ENCODE measurements at places on chromosomes 7 and 10.
A peak's percentile ranks its signal among the peaks of the same experiment; 100 is the strongest.

- DNase-seq = peak; percentile 50
Measured at GRCh38 chr10:784403-785088, 95.1 kb upstream of the DIP2C start.

GRCh38 chr7:22204312-22204711, 152.6 kb downstream of the RAPGEF5 start:
- no peak for DNase-seq

GRCh38 chr10:100566561-100566960, 30.8 kb downstream of the HIF1AN start:
- DNase-seq = no peak

GRCh38 chr7:50774319-50774718, 8.4 kb downstream of the GRB10 start:
- DNase-seq = peak; percentile 62

DNA sequence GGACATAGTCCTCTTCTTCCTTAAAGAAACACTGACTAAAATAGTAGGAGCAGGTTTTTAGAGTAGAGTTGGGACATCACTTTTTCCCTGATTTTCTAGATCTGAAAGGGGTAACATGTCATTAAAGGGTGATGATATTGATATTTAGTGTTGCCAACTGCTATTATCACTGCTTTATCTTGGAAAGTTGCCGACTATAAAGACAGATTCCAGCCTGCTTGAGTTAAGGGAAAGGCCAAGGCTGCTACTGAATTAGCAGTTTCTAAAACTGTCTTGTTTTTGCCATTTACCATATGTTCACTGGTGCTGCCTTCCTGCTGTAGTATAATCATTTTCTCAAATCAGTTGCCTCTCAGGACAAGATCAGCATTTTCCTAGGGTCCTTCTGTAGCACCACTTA, 29.7 kb downstream of the AP3M1 start:
- no peak for DNase-seq

DNA sequence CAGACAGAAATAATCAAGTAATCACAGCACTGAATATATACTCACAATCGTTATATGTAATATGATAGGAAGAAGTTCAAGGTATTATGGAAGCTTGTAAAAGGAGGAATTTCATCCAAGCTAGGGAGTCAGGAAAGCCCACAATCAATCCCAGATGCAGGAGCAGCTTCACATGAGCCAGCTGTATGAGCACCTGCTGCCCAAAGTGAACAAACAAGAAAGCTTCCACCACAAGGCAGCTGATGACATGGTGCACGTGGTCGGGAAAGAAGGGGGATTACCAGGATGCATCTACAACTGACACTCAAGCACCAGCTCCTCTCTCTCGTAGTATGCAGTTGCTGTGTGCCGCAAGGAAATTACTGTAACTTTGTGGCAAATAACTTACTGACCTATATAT, 225.2 kb downstream of the XPNPEP1 start:
- DNase-seq = no peak

GRCh38 chr10:70778267-70778924, 6.8 kb downstream of the TBATA start:
- no peak for DNase-seq

- DNase-seq = peak; percentile 68
Measured at GRCh38 chr7:31735991-31736982, 49.3 kb downstream of the PPP1R17 start.

DNA sequence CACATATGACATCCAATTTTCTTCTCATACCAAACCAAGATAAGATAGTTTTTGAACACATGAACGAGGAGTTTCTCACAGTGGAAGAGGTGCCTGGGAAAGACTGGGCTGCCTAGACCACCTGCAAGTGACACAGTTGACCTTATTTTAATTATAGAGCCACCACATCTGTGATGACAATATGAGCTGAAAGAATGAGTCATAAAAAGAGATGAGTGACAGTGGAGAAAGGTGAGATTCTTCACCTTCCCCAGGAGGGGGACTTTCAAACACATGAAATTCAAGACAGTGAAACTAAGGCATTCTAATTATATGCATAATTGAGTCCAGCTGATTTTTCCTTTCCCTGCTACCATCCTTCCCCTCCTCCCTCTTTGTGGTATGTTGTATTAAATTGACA, 475.5 kb downstream of the NXPH1 start:
- no peak for DNase-seq

- peak; percentile 66 for DNase-seq
Measured at GRCh38 chr10:118259288-118259906, 82.7 kb downstream of the FAM204A start.

DNA sequence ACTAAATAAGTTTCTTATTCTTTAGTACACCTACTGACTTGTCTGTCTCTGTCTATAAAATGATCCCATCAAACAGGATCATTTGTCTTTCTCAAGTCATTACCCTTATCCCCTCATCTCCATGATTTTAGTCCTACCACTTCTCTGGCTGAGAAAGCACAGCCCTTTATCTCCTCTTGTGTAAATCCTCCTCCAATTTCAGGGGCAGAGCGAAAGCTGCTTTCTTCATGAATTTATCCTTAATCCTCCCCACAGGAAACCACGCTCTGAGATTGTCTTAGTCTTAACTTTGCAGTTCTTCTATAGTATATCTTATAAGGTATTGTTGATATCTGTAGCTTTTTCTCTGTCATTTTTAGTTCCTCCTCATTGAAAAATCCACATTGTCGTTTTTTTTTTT, 239.7 kb upstream of the PLXDC2 start:
- peak; percentile 4 for DNase-seq

DNA sequence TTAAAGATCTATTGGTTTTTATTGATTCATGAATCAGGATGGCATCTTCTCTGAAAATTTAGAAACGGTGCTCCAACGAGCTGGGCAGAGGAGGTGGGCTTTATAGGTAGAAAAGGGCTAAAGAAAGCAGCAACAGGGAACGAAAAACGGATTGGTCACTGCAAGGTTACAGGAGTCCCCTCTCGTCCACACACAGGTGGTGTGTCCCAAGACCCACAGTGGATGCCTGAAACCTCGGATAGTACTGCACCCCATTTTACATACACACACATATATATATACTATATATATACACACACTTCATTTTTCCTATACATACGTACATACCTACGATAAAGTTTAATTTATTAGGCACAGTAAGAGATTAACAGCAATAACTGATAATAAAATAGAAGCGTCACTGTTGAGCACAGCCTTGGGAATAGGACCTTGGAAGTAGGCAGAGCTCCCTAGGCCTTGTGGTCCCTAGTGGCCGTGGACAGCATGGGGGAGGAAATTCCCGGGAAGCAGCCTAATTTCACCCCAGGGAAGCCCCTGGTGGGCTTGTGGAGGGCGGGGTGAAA, 737 bp upstream of the NUB1 start:
- no peak for DNase-seq

DNA sequence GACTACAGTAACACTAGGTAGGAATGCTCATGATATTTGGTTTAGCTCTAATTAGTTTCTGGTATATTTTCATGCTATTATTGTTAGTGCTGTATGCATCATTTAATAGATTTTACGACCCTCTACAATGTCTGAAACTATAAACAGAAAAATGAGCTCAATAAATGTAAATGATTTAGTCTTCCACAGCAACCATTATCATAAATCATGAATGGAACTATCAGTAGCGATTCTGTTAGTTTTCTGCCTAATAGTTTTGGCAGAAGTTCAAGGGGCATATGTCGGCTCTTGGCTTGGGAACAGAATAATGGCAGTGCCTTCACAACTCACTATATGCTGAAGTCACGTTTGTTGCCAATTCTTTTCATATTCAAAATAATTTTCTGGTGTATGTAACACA, 494.8 kb downstream of the PARD3 start:
- DNase-seq = no peak
